Stimulated activated CD8-positive, alpha-beta memory T cell treated with anti-CD3 and anti-CD28 coated beads, Interleukin-7, amount 100 ng/mL, for 1 hour (primary cell): ENCODE measurements at places on chromosomes 3 and 15.

- DNase-seq = no peak
Measured at GRCh38 chr3:156509189-156510174, 45.4 kb downstream of the SSR3 start.

GRCh38 chr3:185069037-185070030, 83.5 kb downstream of the C3orf70 start:
- DNase-seq = no peak

DNA sequence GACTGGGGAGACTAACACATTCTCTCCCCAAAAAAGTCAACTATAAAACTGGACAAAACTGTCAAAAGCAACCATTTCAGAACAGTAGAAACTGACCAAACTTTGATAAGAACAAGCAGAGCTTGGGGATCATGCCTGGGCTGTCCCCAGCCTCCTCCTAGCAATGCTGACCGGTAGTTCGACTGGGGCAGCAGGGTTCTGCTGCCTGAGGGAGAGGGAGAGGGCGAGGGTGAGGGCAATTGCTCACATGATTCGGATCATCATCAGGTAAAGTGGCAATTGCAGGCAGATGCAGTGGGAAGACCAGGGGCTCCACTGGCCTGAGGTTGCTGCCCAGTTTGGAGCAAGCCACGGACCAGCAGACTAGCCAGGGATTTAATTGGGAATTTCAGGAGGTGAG, 88.6 kb downstream of the OSBPL10 start:
- no peak for DNase-seq

DNA sequence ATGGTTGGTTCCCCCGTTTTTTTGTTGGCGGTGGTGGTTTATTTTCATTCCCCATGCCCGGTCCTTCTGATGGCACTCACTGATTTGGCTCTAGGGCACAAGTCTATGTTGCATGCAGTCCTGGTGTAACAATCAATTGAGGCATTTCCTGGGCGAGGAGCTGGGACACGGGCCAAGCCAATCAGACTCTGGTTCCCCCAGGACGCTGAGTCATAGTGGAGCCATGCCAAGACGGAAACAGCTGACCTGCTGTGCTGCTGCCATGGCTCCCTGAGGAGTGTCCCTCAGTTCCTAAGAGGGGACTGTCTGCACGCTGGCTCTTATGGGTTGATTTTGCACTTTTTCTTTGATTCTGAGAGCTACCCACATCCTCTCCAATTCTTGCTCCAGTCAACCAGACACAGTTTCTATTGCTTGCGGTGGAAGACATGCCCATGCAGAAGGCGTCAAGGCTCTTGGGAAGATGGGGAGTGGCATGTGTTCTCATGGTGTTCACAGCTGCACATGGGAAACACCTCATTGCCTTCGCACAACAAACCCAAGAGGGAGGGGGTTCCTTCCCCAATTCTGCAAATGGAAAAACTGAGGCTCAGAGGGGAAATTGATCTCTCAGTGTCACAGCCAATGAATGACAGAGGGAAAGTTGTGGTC, 28.3 kb upstream of the ALDH1L1 start:
- no peak for DNase-seq

- no peak for DNase-seq
Measured at GRCh38 chr3:194828116-194828515, 142.4 kb downstream of the FAM43A start.

GRCh38 chr3:171481011-171481410, 20.8 kb upstream of the TNIK start:
- no peak for DNase-seq
